ENCODE measurements at places on chromosomes 7 and 10.

DNA sequence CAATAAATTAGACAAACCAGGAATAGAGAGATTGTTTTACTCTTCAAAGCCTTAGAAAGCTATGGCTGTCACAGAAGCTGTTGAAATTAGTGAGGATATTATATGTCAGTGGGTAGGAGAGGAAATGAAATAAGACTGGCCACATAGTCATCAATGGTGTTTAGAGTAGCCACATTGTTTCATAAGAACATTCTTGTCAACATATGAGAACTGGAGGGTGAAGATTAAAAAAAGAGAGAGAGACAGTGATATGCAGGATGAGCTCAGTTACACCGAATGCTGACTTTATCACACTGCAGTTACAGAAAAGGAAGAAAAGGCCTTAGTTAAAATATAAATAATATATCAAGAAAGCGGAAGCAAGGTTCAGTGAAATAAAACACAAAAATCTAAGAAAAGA is 412.0 kb downstream of the CNTNAP2 start:
- DNase-seq = no peak

GRCh38 chr10:64070241-64070640 is 549.0 kb downstream of the REEP3 start:
- no peak for DNase-seq

DNA sequence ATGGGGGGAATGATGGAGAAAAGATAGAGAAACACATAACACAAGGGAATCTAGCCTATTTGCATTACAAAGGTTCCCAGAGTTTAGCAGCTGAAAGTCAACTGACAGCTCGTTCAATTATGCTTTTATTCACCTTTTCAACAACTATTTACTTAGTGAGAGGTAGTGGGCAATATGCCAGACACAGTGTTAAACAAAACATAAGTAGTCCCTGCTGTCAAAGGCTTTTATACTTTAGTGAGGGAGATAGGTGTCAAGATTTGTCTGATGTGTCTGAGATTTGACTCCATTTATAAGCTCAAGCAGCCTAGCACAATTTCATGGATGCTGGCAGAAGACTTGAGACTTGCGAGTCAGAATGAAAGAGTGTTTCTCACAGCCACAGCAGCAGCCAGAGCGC is 549.0 kb upstream of the VSTM2A start:
- no peak for DNase-seq

DNA sequence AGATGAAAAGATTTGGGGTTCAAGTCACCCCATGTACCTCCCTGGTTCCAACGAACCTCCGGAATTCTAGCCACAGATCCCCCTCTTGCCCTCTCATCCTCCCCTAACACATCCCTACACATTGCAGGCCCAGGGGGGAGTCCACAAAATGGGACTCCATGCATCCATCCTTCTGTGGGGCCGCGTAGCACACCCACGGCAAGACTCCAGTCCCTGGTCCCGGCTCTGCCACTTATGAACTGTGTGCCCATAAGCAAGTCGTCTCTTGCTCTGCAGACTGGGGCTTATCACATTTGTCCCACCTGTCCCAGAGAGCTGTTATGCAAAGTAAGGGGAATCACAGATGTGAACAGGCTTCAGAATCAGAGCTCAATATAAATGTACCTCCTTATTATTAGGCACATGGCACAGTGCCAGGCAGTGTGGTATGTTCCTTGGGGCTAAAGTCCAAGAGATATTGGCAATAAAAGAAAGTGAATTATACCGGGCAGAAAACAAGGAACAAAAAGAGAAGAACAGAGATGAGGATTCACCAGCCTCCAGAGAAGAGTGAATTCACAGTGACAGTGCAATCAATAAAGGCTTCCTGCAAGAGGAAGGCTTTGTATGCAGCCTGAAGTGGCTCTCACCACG is 73.9 kb downstream of the KCNMA1 start:
- DNase-seq = no peak

- no peak for DNase-seq
Observed at GRCh38 chr10:48818081-48818480, 121.6 kb downstream of the LRRC18 start.

GRCh38 chr7:91325726-91326125 is 61.5 kb downstream of the FZD1 start:
- no peak for DNase-seq

GRCh38 chr10:127612-128432 is 7.4 kb upstream of the ZMYND11 start:
- DNase-seq = no peak

All from activated CD4-positive, CD25-positive, alpha-beta regulatory T cell treated with anti-CD3 and anti-CD28 coated beads, Interleukin-2, amount 50 U/mL, for 16 hours (primary cell).